ENCODE measurements at places on chromosomes 11 and 22.

DNA sequence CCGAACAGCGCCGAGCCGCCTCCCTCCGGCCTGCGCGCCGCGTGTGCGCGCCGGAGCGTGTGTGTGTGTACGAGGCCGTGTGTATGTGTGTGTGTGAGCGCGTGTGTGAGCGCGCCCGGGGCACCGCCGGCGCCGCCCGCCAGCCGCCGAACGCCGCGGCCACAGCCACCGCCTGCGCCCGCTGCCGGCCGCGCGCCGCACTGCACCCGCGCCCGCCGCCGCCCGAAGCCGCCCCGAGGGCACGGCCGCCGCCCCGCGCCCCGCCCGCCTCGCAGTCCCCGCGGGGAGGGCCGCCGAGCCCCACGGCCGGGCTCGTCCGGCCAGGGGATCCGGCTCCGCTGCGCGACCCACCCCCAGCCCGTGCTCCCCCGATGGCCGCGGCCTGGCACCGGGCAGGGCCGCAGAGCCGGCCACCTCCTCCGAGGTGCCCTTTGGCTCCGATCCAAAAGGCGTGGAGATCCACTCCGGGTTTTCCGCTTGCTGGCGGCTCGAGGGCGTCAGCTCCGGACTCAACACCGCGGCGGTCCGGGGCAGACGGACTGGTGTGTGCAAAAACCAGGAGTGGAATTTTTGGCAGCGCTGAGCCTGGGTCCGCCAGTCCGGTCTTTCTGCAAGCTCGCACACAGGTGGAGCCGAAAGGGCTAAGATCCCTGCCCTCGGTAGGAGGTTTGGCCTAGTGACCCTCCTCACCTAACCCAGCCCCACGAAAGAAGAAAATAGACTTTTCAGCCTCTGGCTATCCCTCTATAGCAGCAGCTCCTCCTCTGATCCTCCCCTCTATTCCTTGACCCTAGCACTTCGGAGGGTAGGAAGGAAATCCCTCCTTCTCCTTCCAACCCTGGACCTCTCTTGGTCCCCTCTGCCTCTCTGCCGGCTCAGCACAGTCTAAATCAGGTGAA is at the start of gene SYT7:
Gene SYT7 (minus strand): TSS at position 47 of the 899 bp plus-strand sequence. CDS start 256 bp downstream, outside the sequence.
- peak; percentile 96 for DNase-seq

- no peak for DNase-seq
These were observed 31.3 kb upstream of the LRRC55 start for GRCh38 chr11:57150454-57150917.

DNA sequence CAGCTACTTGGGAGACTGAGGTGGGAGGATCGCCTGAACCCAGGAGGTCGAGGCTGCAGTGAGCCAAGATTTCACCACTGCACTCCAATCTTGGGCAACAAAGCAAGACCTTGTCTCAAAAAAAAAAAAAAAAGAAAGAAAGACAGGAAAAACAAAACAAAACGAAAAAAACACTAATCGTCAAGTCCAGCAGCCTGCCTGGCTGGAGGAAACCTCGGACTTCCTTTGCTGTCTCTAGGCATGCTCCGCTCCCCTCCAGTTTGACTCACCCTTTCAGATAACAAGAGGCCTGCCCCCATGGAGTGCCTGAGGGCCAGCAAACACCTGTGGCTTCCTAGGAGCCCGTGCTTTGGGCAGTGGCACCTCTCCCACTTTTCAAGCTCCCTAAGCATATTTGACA is 28.8 kb upstream of the CHKA start:
- no peak for DNase-seq

GRCh38 chr22:42321908-42322561 is 51.6 kb upstream of the TCF20 start:
- no peak for DNase-seq

GRCh38 chr11:121414141-121414913 is 37.8 kb upstream of the SORL1 start:
- DNase-seq = no peak

DNA sequence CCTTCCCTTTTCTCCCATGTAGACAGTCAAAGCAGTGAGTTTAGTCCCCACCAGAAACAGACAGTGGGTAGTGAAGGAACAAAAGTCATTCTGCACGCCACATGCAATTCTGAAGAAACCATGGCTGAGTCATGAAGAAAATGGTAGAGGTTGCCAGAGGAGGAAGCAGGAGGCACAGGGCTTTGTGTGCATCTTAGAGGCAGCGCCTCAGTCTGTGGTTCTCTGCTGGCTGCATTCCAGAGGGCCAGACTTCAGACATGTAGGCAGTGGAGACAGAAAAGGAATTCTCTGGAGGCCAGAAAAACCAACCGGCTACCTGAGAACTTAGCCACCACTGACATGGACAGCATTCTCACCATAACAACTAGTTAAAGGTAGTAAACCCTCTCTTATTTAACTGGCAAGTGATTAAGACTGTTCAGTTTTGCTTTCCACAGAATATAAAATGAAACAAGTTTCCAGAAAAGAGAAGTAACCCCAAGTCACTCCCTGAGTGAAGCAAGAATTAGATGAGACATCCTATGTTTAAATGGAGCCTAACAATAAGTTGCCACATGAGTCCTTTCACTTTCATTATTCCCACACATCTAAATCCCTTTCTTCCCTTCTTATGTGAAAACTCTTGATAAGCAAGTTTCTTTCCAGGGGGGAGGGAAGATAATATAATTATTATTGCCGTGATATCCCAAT is 556.1 kb downstream of the SOX6 start:
- no peak for DNase-seq

DNA sequence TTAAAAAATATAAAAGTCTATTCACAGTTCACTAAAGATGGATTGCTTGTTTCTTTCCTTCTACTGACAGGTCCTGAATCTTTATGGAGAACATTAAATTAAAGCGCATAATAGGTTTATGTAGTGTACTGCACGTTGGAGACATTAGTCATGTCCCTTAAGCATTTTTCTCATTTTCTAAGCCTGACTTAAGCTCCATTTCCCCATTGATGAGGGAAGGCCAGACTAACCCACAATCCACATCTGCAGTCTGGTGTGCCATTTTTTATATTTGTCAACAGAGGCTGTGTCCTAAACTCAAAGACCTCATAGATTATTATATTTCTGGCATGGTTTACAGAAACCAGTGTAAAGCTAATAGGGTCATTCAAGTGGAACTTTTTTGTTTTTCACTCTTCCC is 39.9 kb downstream of the CADM1 start:
- no peak for DNase-seq

- DNase-seq = peak; percentile 73
These were observed at the start of gene CECR2 for GRCh38 chr22:17369439-17370025. CECR2 (plus strand) TSS chr22:17369460; CDS start chr22:17369784, 324 bp downstream.

- no peak for DNase-seq
These were observed 254.0 kb upstream of the NARS2 start for GRCh38 chr11:78828676-78829075.

- no peak for DNase-seq
These were observed 136.2 kb upstream of the NTM start for GRCh38 chr11:131234221-131234620.

All from left forelimb (tissue), 1 donor.